T-helper 2 cell treated with Interferon-gamma antibody and Interleukin-4, amounts not matched to agents 5 μg/mL and 100 μg/mL, for 36 hours (primary cell): ENCODE measurements at places on chromosomes 13 and 19.

DNA sequence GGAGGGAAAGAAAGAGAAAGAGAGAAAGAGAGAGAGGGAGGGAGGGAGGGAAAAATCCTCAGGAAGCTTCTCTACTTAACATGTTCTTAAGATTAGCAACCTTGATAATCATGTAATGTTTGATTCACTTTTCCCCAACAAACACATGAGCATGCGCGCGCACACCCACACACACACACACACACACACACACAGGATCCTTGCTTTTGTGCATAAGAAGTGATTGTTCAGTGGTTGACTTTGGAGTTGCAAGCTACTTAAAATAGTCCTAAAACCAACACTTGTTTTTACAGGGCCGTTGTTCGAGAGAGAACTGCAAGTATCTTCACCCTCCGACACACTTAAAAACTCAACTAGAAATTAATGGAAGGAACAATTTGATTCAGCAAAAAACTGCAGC, 100.0 kb upstream of the RAP2A start:
- no peak for DNase-seq

- peak; percentile 14 for DNase-seq
Measured at GRCh38 chr13:25906191-25906661, 145.6 kb downstream of the SHISA2 start.

DNA sequence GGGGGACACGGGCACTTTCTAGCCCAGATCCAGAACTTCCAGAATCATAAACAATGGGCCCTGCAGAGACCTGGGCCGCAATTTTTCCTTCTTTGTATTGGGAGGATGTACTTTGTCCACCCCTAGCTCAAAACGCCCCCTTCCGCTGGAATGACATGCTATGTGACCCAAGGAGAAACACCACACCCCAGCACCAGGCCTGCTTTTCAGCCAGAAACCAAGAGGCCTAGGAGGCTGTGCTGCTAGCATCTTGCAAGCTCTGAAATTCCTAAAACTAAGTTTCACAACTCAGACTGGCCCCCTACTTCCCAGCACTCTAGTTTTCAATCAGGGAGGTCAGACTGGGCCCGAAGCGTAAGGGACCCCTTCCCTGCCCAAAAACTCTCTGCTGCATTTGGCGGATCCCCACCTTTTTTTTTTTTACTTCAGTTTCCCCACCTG, 538 bp downstream of the LSM4 start:
- DNase-seq = peak; percentile 54

GRCh38 chr19:16272945-16273344, 51.7 kb upstream of the KLF2 start:
- no peak for DNase-seq

GRCh38 chr19:17183858-17184321, 31.3 kb upstream of the USE1 start:
- DNase-seq = no peak

GRCh38 chr13:44089452-44089851, 209.7 kb downstream of the LACC1 start:
- no peak for DNase-seq

- no peak for DNase-seq
Measured at GRCh38 chr13:29294821-29295220, 300.7 kb downstream of the SLC7A1 start.

DNA sequence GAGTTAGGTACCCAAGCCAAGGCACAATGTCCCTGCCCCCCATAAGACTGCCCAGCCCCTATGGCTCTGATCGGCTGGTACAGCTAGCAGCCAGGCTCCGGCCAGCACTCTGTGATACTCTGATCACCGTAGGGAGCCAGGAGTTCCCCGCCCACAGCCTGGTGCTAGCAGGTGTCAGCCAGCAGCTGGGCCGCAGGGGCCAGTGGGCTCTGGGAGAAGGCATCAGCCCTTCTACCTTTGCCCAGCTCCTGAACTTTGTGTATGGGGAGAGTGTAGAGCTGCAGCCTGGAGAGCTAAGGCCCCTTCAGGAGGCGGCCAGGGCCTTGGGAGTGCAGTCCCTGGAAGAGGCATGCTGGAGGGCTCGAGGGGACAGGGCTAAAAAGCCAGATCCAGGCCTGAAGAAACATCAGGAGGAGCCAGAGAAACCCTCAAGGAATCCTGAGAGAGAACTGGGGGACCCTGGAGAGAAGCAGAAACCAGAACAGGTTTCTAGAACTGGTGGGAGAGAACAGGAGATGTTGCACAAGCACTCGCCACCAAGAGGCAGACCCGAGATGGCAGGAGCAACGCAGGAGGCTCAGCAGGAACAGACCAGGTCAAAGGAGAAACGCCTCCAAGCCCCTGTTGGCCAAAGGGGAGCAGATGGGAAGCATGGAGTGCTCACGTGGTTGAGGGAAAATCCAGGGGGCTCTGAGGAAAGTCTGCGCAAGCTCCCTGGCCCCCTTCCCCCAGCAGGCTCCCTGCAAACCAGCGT, 3.0 kb upstream of the KMT2B start:
- no peak for DNase-seq

GRCh38 chr13:112873851-112874750, 94.9 kb upstream of the MCF2L start:
- peak; percentile 64 for DNase-seq

- no peak for DNase-seq
Measured at GRCh38 chr13:45936621-45937020, 85.1 kb upstream of the SIAH3 start.

- DNase-seq = no peak
Measured at GRCh38 chr13:88000239-88000638, 329.1 kb downstream of the SLITRK5 start.

GRCh38 chr19:7924241-7924640, 1.7 kb downstream of the CTXN1 start:
- no peak for DNase-seq

- no peak for DNase-seq
Measured at GRCh38 chr19:45130888-45131615, 29.7 kb downstream of the NKPD1 start.

- DNase-seq = no peak
Measured at GRCh38 chr19:56838909-56839651, 1.4 kb downstream of the PEG3 start.

DNA sequence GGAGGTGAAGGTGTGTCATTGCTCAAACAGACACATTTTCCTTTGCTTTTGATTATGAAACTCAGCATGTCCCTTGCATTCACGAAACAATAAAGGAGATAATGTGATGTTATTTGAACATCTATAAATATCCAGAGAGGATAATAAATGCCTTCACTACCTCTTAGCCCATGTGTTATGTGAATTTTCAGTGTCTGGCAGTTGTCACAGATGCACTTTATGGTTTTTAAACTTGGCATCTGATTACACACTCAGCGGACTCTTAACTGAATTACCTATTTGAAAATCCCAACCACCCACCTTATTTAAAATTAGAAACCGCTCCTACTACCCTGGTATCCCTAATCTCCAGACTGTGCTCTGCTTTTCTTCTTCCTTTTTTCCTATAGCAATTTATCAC, 254.2 kb downstream of the COG6 start:
- DNase-seq = no peak

- DNase-seq = no peak
Measured at GRCh38 chr13:102940143-102940542, 94.3 kb downstream of the ERCC5 start.

- DNase-seq = no peak
Measured at GRCh38 chr13:40536443-40537113, 129.9 kb downstream of the FOXO1 start.

DNA sequence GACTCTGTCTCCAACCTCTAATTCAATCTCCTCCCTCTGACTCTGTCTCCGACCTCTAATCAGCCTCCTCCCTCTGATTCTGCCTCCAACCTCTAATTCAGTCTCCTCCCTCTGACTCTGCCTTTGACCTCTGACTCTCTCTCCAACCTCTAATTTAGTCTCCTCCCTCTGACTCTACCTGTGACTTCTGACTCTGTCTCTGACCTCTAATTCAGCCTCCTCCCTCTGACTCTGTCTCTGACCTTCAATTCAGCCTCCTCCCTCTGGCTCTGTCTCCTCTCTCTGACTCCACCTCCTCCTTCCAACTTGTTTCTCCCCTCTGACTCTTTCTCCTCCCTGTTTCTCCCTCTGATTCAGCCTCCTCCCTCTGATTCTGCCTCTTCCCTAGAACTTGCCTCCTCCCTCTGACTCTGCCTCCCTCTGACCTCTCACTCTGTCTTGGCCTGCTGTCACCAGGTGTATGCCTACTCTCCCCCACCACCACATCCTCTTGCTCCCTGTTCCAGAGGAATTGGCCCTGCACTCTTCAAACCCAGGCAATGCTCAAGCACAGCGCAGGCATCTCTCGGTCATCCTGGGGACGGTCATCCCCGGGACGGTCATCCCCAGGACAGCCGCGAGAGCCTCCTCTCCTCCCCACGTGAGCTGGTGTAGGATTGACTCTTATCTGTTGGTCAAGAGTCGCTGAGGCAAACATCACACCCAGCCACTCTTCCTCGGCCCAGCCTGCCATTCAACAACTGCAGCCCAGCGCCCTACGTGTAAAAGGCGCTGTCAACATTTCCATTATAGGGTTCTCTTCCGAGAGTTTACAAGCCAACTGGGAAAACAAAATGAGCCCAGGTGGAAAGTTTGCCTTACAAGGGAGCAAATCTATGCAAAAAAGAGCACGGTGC, 60.2 kb downstream of the ZIC5 start:
- no peak for DNase-seq

DNA sequence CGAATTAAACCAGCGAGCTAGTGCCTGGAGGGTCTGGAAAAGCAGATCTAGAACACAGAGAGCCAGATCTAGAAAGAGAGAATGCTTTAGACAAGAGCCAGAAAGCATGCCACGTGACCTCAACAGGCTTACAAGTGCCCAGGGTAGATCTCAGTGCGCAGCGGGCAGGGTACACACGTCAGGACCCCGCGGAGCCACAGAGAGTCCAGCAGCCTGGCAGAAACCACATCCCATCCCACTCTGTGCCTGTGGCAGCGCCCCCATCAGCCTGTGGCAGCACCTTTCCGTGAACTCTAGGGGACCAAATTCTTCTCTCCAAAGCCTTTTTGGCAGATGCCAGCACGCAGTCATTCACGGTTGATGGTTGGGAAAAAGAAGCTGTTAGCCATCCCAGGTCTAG, 5.9 kb downstream of the ARHGEF1 start:
- no peak for DNase-seq
